HT-29 (cell line): ENCODE measurements at places on chromosomes 12 and 14. TPM values are rescaled to one million over a fixed set of nuclear protein-coding genes. Genes with fewer than 3 reads are reported as not detected.

DNA sequence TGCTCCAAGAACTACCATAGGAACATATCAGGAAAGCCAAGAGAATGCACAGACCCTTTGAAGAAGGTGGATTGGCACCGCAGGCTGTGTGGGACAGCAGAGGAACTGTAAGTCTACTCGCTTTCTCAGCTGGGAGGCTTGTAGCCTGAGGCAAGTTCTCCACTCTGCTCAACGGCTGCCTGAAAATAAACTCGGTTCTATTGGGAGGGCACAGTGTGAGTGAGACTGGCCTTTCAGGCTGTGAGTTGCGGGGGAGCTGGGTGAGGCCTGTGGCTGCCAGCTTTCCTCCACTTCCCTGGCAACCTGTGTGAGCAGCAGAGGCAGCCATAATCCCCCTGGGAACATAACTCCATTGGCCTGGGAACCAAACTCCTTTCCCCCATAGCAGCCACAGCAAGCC is 132.1 kb downstream of the ANKS1B start:
- DNase-seq = no peak

GRCh38 chr14:62181591-62181990 is 419.4 kb downstream of the SNAPC1 start:
- no peak for DNase-seq

GRCh38 chr12:89833337-89834252 is 125.0 kb upstream of the ATP2B1 start:
- DNase-seq = no peak

DNA sequence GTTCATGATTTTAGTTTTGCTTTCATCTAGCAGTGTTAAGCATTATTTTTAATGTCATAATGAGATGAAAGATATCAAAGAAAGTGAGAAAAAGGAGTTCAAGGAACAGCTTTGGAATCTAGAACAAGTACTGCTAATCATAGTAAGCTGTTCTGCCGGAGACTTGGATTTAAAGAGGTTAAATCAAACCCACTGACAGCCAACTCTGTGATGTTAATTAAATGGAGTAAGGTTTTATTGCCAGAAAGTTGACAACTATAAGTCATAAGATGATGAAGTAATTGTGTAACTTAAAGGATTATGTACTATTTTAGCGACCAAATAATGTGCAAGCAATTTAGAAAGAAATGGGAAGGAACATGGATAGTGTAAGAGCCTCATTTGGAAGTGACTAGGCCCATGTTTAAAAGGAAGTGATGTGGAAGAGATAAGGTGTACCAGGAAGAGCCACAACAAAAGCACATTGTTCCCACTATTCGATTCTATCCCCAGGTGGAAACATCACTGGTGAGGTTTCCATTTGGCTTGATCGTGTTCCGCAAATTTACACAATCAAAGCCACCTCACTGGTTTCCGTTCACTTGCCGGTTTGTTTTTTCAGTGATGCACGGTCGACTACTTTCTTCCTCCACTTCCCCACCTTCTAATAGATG is 388.5 kb downstream of the PAWR start:
- peak; percentile 68 for DNase-seq

GRCh38 chr14:51552275-51552674 is 99.4 kb upstream of the FRMD6 start:
- no peak for DNase-seq

- DNase-seq = no peak
Observed at GRCh38 chr12:82279536-82280058, 78.6 kb downstream of the CCDC59 start.

- DNase-seq = no peak
Observed at GRCh38 chr12:116385486-116386217, 108.2 kb upstream of the MED13L start.

- peak; percentile 75 for DNase-seq
Observed at GRCh38 chr12:103799857-103800771, 40.9 kb downstream of the NT5DC3 start.

Gene KCNC2
- total RNA-seq = not detected in 2 replicates

Gene HELB
- 1.7 and 2.1 TPM in 2 replicates for total RNA-seq

Gene TMEM119
- total RNA-seq = not detected in 2 replicates

Gene MAP3K12
- total RNA-seq = 0.84 and 3.2 TPM in 2 replicates

Gene MARS1
- total RNA-seq = 174 and 202 TPM in 2 replicates

Gene AKAP3
- total RNA-seq = 0.10 TPM in 1 of 2 replicates, not detected in the other

GRCh38 chr14:23573384-23574015 is 5.1 kb downstream of the JPH4 start:
- no peak for DNase-seq

- DNase-seq = no peak
Observed at GRCh38 chr14:85948153-85948552, 418.2 kb downstream of the FLRT2 start.

Gene MYRFL
- 13.2 and 14.8 TPM in 2 replicates for total RNA-seq

GRCh38 chr12:64675795-64676194 is 65.5 kb downstream of the RASSF3 start:
- peak; percentile 79 for DNase-seq

DNA sequence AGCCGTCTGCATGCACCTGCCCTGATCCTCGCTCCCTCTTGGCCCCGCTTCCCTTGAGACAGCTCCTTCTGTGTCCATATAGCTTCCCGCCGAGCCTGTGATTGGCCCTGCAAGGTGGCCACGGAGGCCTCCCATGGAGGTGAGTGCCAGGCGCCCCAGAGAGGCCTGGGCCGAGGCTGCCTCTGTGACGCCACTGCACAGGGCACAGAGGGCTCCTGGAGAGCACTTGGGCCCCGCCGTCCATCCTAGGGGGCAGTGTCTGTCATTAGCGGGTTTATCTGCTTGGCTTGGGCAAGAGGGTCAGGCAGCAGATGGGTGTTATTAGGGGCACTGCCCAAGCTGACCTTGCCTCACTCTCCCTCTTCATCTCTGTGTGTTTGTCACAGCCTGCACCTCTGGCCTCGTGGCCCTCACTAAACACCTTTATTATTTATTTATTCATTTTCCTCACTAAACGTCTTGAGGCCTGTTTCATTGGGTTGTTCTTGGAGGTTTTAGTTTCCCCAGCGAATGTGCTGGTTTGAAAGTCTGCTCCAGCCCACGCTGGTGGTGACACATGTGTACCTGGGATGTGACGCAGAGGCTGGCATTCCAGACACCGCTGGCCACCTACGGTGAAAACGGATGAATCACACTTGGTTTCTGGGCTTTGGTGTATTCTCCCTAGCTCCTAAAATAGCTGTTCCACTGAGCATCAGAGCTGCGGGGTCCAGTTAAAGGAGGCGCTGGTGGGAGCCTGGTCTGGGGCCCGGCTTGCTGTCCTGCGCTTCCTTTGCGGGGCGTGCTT is 5.9 kb downstream of the ZFYVE21 start:
- DNase-seq = no peak

Gene PLA2G1B
- not detected in 2 replicates for total RNA-seq

DNA sequence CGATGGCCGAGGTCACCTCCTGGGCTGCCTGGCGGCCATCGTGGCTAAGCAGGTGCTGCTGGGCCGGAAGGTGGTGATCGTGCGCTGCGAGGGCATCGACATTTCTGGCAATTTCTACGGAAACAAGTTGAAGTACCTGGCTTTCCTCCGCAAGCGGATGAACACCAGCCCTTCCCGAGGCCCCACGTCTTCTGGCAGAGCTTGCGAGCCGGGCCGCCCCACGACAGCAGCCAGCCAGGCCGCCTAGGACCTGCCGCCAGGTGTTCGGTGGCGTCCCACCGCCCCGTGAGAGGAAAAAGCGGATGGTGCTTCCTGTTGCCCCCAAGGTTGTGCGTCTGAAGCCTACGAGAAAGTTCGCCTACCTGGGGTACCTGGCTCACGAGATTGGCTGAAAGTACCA is 19.2 kb upstream of the OS9 start:
- no peak for DNase-seq

DNA sequence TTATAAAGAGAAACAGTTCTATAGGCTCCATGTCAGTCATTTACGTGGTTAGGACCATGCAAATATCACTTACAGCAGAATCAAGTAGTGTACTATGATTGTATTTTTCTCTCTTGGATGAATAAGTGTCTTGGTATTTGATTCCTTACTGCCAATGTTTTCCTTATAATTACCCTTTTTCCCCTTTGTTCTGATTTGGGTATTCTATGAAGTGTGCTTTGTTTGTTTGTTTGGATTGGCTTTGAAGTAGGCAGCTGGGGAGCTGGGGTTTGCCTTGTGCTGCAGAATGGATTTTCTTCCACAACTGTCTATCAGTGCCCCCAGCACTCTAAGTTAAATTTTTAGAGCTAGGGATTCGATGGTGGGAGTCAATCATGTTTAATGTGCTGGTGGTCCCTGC is 12.4 kb downstream of the TMEM120B start:
- no peak for DNase-seq

DNA sequence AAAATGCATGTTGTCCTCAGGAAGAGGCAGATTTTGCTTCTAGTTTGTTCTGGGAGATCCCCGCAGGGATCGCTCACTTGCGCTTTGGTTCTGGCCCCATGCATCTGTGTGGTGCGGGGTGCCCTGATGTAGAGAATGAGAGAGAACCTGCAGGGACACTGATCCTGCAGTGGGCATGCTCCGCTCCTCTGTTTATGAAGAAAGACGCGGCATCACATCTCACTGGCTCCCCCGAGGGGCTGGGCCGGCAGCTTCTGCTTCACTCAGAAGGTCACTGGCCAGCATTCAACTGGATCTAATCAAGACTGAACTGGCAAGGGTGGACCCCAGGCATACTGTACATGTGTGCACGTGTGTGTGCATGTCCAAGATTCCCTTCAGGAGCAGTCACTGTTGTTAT is 164.2 kb downstream of the CALM1 start:
- no peak for DNase-seq

DNA sequence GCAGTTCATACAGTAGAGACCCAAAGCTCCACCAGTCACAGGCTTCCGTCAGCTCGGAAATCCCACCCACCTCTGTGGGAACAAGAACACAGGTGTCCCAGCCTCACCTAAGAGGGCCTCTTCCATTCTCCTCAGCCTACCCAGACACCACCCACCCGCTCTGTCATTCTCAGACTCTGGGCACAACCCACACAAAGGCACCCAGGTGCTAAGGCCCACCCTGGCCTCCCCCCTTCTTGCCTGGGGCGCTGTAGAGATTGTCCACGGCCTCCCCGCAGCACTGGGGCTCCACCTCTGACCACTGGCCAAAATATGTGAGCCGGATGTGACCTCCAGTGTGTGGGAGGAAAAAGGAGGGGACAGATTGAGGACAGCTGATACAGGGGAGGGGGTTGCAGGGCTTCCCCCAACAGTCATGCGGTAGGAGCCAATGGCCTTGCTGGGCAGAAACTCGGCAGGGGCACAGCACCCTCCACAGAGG is 14.2 kb downstream of the RPS6KL1 start:
- no peak for DNase-seq

- DNase-seq = no peak
Observed at GRCh38 chr12:10889226-10889625, 5.2 kb upstream of the PRH1 start.

GRCh38 chr12:115960868-115961802 is 316.4 kb downstream of the MED13L start:
- no peak for DNase-seq

DNA sequence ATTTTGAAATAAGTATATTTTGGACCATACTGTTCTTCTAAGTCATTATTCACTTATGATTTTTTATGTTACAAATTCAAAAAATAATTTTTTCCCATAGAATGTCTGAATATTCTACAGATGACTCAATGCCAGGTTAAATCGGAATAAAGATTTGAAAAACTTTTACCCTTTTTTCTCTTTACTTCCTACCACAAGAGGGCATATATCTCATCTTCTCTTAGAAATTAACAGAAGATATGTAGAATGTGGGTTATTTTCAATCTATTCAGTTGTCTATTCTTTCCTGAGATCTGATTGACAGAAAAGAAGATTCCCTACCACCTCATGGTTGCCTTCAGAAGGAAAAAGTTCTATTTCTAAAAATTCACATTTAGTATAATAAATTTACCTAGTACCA is 53.0 kb upstream of the KITLG start:
- DNase-seq = peak; percentile 19

DNA sequence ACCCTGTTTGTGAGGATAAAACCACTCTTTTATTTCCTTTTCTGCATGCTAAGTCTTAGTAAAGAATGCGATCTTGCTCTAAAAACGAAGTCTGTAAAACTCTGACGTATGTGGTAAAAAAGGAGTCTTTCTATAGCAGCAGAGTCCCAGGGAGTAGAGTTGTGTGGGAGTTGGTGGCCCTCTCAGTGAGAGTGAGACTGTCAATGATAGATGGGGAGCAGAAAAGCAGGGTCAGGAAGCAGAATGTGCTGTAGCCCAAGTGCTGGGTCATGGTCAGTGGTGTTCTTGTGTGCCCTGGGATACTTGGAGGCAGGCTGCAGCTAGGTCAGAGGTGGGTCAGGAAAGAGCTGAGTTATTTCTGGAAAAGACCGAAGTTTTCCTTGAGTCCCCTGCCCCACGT is 20.3 kb upstream of the GPR33 start:
- no peak for DNase-seq

DNA sequence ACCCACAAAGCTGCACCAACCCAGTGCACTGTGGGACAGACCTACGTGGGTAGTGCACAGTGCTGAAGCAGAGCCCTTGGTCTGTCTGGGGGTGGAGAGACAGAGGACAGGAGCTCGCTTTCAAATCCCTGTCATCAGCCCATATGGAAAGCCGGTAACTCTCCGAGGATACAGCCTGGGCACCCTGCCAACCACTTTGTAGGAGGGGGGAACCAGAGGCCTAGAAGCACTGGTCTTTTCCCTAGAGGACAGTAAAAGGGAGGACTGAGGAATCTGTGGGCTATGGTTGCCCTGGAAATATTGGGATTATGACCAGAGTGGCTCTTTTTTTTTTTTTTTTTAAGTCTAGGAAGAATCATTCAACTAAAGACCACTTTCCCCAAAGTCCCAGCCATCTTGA is 74.3 kb downstream of the MAP3K9 start:
- DNase-seq = no peak

DNA sequence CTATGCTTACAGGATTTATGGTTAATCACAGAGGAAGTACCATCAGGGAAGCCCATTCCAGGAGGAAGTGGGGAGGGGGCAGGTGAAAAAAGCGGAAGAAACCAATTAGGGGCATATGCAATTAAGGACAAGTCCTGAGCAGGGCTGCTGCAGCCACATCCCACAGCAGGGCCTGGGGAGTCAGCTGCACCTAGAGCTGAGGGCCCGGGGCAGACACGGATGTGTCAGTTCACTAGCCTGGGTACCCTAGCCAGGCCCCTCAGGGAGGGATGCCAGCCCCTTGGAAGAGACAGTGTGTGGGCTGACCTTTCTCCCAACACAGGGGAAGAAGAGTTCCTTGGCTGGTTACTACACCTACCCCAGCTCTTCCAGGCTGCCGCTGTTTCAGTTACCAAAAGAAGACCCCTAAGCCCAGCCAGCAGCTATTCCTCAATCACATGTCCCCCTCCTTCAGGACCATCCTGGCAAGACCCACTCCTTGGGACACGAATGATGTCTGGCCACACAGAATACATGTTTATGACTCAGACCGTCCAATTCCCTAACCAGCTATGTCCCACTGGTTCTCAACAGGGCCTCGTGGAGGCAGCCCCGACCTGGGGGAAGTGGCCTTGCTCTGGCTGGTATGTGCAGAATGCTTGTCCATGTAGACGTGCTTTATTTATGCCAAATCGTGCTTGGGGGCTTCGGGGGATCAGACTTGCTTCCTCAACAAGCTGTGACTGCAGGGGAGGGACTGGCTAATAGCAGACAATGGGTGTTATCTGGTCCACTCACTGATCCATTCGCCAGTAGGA is 133.7 kb upstream of the RTL1 start:
- DNase-seq = no peak
